ENCODE measurements at places on chromosomes 16 and 17.

DNA sequence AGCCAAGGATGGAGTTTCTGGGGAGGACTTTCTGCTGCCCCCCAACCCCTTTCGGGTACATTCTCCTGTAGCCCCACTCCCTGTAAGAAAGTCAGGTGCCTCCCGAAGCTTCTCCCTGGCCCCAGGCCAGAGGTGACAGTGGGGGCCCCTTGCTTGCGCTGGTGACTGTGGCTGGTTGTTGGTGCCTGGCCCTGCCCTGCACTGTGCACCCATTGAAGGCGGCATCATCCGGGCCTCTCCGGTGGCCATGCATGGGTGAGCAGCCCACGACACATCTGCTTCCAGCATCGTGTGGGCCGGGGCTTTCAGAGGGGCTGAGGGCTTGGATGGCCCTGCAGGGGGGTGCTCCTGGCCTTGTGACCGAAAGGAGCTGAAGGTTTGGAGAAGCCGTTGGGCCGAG lies 297.0 kb downstream of the SEC14L1 start:
- no peak for DNase-seq

DNA sequence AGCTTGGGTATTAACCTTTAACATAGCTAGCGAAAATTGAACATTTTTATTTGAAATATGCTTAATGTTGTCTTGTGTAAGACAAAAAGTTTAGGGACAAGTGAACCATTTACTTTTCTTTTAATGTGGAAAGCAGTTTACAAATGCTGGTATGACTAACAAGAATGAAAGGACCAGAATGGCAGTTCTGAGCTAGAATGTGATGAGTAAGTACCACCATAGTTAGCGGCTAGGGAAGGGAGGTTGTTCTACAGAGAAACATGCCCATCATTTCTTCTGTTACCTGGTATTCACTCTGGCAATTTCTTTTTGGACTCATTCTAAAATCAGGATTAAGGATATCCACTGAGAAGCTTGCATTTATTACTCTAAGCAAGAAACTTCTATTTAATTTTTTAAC lies 121.1 kb downstream of the WWOX start:
- DNase-seq: no peak

- DNase-seq: no peak
Observed at GRCh38 chr17:73592501-73592961, 51.7 kb downstream of the SDK2 start.

DNA sequence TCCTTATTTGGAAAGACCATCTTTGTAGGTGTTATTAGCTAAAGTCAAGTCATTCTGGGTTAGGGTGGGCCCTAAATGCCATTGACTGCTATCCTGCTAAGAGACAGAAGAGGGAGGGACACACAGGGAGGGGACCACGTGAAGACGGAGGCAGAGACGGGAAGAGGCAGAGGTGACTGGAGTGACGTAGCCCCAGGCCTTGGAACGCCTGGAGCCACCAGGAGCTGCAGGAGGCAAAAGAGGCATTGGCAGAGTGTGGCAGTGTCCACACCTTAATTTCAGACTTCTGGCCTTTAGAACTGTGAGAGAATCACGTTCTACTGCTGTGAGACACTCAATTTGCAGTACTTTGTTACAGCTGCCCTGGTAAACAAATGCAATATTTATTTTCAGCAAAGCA lies 13.3 kb downstream of the AFMID start:
- DNase-seq: no peak

GRCh38 chr16:15653227-15653626 lies 3.2 kb downstream of the NDE1 start:
- DNase-seq: peak; percentile 64

All from AG09319 (cell line).